ENCODE measurements at places on chromosomes 1 and 21.
A peak's percentile ranks its signal among the peaks of the same experiment; 100 is the strongest.

DNA sequence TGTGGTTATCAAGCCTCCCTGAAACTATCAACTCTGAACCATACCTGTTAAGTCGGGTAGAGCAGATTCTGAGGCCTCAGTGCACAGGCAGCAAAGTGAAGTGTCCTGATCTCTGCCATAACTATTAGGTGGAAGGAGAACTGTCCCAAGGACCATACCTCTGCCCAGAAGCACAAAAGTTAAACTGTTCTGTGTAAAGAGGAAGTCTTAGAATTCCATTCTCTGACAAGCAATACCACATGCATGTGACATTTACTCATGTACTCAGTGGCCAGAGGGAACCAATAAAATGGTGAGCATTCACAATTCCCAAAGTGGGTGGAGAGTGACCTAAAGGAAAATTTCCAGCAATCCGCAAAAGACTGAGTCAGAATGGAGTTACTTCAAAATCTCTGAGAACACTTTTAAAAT lies 61.0 kb downstream of the TOR3A start:
- DNase-seq: peak; percentile 87

DNA sequence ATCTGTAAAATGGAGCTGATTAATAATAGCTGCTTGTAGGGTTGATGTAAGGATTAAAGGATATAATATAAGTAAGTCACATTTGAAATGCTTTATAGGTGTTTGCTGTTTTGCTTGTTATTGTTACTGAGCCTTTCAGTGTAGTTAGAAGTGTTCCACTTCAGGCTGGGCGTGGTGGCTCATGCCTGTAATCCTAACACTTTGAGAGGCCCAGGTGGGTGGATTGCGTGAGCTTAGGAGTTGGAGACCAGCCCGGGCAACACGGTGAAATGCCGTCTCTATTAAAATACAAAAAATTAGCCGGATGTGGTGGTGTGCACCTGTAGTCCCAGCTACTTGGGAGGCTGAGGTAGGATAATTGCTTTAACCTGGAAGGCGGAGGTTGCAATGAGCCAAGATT lies 12.2 kb downstream of the TRNAU1AP start:
- DNase-seq: no peak

- DNase-seq: no peak
These were observed 172.2 kb upstream of the ETV3 start for GRCh38 chr1:157310401-157310800.

DNA sequence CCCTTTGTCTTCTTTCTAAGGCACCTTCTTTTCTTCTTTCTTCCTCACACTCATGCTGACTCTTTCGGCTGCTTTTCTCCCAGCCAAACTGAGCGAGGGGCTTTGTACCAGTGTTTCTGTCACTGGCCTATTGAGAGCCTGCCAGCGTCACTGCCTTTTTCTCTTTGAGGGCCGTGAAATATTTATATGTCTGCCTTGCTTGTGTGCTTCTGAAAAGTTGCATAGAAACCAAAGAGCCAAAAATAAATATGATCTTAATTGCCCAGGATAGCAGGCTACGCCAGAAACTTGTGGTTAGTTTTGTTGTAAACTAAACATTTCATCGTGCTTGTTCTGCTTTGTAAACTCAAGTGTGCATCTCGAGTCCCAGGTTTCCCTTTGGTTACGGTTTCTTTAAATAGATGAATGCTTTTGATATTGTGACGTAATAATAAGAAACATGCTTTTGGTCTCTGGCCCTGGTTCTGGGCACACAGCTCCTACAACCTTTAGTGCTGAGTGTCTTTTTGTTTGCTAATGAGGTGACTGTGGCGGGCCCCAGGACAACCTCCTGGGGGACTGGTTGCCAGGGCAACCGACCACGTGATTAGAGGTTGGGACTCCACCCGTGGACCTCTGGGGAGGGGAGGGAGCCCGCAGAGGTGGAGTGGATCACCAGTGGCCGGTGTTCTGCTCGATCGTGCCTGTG lies 10.8 kb downstream of the SLC37A1 start:
- DNase-seq: peak; percentile 49

GRCh38 chr1:53503433-53504217 lies 44.4 kb downstream of the DMRTB1 start:
- no peak for DNase-seq

DNA sequence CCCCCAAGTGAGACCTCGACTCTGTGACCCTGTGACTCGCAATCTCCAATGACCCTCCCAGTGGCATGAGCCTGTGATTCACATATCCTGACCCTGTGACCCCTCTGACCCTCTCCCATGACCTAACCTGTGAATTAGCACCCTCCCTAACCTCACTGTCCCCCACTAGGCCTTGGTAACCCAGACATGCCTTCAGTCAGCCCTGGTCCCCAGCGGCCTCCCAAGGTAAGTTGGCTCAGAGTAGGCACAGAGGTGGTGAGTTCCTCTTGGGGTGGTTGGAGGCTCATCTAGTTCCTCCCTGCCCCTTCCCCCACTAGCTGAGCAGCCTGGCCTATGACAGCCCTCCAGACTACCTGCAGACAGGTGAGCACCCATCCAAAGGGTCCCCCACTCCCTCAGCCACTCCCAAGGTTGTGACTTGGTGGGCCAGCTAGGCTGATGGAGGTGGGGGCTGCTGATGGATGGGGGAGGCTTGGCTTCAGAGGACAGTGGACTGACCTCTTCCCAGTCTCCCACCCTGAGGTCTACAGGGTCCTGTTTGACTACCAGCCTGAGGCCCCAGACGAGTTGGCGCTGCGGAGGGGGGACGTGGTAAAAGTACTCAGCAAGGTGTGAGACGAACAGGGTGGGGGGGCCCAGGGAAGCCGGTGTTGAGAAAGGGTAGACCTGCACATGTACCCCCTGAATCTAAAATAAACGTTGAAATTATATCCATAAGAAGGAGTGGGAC lies 1.6 kb downstream of the SH3D21 start:
- no peak for DNase-seq

- DNase-seq: peak; percentile 24
These were observed 624 bp downstream of the ARHGAP29 start for GRCh38 chr1:94236630-94237290.

DNA sequence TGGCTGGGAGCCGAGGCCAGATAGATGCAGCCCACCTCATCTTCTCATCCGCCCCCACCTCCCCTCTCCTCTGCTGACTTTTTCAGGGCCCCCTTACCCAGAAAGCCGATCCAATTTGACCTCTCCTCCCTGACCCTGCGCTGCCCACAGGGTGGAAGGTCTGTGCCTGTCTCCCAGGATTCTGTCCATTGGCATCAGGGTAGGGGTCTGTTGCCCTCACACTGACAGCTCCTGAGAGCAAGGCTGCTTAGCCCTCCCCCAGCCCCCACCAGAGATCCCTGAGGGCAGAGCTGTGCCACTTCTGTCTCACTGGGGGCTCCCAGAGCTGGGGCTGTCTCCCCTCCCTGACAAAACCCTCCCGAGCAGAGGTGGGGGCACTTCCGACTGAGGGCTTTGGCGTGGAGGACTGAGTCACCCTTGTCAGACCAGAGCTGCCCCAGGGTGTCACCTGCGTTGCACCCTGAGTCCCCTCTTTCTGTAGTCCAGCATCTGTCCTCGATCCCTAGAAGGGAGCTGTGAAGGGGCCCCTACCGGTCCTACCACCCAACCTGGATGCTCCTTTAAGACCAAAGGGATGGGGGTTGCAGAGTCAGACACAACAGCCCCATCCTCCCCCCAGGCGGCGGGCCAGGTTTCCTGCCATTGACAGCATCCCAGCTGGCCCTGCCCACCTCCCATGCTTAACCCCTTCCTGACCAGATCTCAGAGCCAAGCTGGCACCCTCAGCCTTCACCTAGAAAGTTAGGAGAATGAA lies 2.4 kb upstream of the FAM110D start:
- no peak for DNase-seq

GRCh38 chr1:110602466-110602865 lies 3.7 kb downstream of the KCNA2 start:
- no peak for DNase-seq

DNA sequence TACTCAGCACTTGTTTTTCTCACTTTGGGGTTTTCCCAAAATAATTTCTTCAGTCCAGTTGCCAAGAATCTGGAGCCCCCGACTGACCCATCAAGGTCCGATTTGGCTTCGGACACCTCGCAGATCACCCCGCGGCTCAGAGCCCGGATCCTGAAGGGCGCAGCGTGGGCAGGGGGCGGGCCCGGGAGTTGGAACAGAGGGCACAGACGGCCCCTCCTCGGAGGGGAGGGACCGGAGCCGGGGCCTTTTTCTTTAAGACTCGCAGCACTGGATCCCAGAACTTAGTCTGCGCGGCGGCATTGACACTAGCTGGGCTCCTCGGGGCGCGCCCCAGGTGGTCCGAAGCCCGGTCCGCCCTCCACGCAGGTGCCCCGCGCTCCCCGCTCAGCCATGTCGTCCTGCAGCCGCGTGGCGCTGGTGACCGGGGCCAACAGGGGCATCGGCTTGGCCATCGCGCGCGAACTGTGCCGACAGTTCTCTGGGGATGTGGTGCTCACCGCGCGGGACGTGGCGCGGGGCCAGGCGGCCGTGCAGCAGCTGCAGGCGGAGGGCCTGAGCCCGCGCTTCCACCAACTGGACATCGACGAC lies at the start of gene CBR3:
TSS of gene CBR3 (plus strand) at position 277 of the 588 bp plus-strand sequence. CDS start at position 391, 114 bp downstream.
- peak; percentile 57 for DNase-seq

- no peak for DNase-seq
These were observed 45.3 kb downstream of the PDE9A start for GRCh38 chr21:42698733-42699132.

- peak; percentile 24 for DNase-seq
These were observed 128.9 kb upstream of the SGIP1 start for GRCh38 chr1:66405061-66405460.

DNA sequence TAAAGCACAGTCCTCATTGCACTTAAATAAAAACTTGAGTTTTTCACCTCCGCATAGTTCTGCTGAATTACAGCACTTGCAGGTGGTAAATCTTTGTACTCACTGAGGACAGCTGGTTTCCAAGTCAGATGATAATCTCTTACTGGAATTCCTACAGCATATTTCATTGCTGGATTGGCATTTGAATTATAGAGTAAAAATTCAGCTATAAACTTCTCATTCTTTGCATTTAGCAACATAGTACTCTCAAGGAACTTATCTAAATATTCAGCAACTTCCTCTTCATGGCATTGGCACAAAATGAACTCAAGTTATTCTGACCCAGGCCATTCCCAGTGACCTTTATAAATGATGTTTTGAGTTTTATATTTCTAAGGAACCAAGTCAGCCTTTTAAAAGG lies 23.4 kb downstream of the GORAB start:
- DNase-seq: no peak

DNA sequence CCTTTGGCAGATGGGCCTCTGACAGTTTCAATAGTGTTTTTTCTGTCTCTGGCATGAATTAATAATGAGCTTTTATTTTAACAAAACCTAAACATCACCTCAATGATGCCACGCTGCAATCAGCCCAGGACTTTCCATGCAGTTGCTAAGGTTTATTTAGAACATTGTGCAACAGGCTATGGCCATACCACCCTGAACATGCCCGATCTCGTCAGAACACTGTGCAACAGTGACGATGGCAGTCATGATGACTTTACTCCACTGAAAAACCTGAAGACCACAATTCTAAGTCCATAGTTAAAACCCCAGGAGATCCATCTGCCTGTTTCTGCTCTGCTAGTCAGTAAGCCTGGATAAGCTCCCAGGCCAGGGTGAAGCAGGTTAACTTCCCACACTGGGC lies 310.0 kb downstream of the PBX1 start:
- no peak for DNase-seq

GRCh38 chr1:58211869-58212268 lies 334.7 kb downstream of the OMA1 start:
- no peak for DNase-seq

DNA sequence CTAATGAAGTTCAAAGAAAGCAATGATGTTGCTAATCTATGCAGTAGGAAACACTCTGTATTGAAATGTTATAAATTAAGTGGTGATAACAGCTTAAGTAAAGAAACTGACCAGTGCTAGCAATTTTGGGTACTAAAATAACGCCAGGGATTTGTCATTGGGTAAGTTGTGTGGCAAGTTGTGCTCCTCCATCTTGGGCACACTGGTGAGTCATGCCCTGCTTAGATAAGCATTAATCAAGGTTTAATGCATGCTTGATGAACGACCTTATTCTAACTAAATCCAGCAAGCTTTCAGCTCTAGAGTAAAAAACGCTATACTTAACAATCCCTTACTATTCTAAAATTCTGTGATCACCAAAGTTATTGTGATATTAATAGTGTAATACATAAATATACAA lies 25.2 kb downstream of the VAMP4 start:
- no peak for DNase-seq

DNA sequence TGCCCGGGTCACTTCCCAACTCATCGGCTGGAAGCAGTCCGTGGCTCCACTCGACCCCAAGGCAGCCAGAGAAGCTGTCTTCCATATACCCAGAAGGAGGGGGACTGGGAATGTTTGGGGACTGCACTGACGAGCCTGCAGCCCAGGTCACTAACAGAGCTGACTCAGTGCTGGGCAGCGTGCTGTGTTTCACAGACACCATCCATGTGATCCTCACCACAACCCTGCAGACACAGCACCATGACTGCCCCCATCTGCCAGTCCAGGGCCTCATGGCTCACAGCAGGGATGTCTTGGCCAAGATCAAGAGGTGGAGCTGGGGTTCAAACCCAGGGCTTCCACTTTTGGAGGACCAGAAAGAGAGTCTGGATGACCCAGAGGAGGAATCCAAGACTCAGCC lies 67.9 kb downstream of the KLHDC7A start:
- no peak for DNase-seq

DNA sequence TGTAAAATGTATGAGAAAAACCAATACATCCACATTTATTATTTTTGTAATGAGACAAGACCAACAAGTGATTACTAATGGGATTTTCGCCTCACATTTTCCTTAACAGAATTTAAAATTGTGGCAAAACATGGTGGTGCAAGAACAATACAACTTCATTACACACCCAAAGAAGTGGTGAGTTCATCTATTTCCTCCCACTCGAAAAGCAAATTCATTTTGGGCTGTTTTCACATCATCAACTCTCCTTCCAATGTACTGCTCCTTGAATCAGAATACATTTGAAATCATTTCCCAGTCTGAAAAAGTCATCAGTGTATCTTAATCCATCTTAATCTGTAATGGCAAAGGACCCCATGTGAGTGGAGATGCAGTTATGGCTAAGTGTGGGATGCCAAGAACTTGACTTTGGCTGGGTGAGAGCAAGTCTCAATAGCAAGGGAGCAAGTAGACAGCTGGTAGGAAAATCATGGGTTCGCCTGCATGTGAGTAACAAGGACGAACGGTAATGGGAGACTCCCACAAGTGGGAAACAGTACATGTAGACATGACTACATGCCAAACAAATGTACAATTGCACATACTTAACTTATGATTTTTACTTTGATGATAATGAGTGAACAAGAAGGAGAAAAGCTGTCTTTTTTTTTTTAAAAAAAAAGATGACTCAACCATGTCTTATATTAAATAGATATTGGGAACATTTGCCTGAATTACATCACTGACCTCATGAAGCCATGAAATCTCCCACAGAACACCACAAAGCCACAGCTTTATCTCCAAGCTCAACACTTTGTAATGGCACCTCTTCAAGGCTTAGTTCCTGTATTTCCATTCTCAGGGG lies 46.0 kb downstream of the RUNX1 start:
- no peak for DNase-seq

GRCh38 chr1:152162792-152163463 lies 3.9 kb upstream of the RPTN start:
- DNase-seq: peak; percentile 58

GRCh38 chr21:37842163-37842919 lies 73.9 kb downstream of the KCNJ6 start:
- no peak for DNase-seq
